ENCODE measurements at places on chromosomes 2 and 18.

- DNase-seq = no peak
Observed at GRCh38 chr18:24869285-24869684, 408.8 kb downstream of the HRH4 start.

GRCh38 chr18:57534511-57534909 lies 52.0 kb downstream of the FECH start:
- DNase-seq = no peak

- peak; percentile 60 for DNase-seq
Observed at GRCh38 chr2:28172114-28172898, 220.4 kb upstream of the FOSL2 start.

DNA sequence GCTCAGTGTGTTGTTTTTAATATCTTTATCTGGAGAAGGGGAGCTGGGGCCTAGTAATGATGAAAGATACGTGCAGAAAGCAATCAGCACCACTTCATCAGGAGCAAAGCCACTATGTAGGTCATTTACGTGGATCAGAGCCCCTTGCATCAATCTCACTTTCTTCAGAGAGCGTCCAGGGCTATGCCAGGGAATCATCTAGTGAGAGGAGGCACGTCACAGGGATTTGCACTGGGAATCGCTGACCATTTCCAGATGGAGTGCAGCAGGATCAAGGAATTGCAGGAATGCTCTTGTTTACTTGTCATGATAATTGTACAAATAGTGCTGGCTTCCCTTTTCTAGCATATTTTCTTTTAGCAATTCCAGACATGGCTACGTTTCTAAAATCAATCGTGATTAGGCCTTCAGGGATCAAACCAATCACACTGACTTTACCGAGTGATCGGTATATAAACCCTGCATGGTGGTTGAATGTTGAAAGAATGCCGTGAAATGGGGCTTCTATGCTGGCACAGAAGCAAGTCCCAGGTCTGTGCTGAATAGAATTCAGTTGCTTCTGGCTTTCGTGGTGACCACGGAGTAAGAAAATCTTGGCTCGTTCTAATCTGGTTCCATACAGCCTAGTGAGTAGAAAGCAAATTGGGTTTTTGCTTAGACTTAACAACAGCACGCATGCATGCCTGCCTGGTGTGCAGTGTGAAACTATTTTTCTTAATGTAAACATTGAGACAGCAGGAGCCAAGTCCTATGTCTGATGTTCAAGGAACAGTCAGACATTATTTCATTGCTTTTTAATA lies 122.8 kb downstream of the TMEM200C start:
- no peak for DNase-seq

- DNase-seq = peak; percentile 18
Observed at GRCh38 chr2:234502919-234503285, 6.0 kb upstream of the ARL4C start.

GRCh38 chr2:164565359-164565758 lies 55.9 kb downstream of the GRB14 start:
- DNase-seq = no peak

DNA sequence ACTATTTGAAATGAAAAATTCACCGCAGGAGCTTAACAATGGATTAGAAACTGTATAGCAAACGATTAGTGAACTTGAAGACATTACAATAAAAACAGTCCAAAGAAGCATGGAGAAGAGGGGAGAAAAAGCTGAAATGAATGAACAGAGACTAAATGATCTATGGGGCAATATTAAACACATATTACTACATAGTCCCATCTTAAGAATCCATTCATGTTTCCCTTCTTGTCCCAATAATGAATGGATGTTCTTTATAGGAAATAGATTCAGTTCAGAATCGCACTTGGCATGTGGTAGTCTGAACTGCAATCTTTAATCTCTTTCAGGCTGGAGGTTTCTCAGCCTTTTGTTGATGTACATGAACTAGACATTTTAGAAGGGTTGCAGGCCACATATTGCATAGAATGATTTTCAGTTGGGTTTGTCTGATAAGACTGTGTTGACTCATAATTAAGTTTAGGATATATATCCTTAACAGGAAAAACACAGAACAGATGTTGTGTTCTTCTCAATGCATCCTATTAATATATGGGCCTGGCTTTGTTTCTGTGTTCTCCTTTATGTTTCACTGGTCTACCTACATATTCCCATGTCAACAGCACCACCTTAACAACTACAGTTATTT lies 27.9 kb downstream of the CCDC88A start:
- no peak for DNase-seq
